Inflammatory macrophage treated with lipopolysaccharide for 4 hours (primary cell): ENCODE measurements at places on chromosomes 6 and 20.
A peak's percentile ranks its signal among the peaks of the same experiment; 100 is the strongest.

GRCh38 chr6:157464653-157465535 lies 83.9 kb downstream of the ZDHHC14 start:
- DNase-seq, result no peak

DNA sequence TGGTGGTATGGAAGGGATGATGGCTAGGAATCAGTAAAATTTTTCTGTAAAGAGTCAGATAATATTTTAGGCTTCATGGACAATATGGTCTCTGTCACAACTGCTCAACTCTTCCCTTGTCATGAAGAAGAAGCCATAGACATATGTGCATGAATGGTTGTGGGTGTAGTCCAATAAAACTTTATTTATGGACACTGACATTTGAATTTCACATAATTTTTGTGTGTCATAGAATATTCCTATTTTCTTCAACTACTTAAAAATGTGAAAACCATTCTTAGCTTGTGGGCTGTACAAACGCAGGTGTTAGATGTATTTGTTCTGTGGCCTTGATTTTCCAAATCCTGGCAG lies 59.9 kb downstream of the SYNDIG1 start:
- DNase-seq, result no peak

DNA sequence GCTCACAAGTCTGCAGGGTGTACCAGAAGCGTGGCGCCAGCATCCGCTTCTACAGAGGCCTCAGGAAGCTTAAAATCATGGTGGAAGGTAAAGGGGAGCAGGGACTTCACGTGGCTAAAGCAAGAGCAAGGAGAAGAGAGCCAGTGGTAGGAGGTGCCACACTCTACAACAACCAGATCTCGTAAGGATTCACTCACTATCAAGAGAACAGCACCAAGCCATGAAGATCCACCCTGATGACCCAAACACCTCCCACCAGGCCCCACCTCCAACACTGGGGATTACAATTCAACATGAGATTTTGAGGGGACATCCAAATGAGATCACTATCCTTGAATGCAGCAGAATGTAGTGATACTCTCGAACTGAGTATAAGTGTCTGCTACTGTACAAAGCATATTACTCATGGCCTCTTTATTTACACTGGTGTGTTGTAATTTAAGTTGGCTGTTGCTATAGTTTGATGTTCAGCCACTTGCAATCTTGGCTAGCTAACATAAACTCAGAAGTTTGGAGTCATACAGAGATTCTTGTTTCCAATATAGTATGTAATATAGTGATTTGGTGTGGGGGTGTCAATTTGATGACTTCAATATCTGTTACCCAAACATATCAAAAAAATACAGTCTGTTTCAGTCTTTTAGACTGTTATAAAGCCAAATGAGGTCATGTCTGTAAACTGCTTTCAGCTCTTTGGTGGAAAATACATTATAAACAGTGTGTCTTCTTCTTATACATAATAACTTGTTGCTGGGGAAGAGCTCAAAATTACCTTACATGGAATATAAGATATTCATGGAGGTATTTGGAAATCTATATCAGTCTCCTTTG lies 39.4 kb upstream of the MYLIP start:
- DNase-seq, result peak; percentile 25

DNA sequence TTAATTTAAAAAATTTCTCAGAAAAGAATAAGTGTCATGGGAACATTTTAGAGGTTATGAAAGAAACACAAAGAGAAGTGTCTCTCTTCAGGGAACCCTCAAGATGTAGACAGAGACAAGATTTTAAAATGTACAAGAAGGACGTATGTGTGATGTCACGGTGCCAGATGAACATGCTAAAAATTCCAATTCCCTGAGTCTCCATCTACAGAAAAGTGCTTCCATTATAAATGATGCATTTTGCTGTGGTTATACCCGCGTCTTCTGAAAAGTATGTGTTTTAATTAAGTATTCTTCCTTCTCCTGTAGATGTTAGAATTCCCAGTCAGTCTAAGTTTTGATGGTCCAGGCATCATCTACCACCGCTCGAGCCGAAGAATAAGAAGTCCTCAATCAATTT lies 489.1 kb downstream of the PREX1 start:
- DNase-seq, result no peak

DNA sequence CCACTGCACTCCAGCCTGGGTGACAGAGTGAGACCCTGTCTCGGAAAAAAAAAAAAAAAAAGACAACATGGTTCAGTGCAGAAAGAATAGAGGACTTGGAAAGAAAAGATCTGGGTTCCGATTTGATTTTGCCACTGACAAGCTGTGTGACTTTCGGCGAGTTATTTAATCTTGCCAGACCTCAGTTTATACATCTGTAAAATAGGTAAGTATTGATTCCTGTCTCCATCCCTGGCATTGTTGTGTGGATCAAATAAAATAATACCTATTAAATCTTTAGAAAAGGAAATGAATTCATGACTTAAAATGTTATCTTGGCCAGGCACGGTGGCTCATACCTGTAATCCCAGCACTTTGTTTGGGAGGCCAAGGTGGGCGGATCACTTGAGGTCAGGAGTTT lies 7.0 kb downstream of the ITCH start:
- no peak for DNase-seq

- DNase-seq, result no peak
Observed at GRCh38 chr6:56388415-56388755, 141.0 kb upstream of the COL21A1 start.

DNA sequence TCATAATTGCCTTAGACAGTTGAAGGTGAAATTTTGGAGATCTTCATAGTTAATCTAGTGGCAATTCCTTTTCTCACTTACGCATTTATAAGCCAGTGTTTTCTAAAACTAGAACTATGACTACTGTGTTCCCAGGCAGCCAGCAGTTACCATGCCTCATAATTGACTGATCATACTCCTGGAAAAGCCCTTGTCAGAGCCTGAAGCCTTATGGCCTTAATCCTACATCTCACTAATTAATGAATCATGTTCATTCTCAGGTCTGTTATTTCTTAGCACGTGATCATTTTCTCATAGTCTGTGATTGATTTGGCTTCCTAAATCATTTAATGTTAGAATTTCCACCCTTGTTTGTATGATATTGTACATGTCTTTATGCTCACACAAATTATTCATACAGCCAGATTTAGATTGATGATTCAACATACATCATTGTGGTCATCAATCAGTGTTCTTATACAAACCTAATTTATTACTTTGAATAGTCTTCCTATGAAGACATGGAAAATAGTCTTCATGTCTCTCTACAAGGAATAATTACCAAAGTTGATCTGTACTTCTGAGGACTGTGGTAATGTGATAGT lies 132.6 kb upstream of the ASCC3 start:
- no peak for DNase-seq

DNA sequence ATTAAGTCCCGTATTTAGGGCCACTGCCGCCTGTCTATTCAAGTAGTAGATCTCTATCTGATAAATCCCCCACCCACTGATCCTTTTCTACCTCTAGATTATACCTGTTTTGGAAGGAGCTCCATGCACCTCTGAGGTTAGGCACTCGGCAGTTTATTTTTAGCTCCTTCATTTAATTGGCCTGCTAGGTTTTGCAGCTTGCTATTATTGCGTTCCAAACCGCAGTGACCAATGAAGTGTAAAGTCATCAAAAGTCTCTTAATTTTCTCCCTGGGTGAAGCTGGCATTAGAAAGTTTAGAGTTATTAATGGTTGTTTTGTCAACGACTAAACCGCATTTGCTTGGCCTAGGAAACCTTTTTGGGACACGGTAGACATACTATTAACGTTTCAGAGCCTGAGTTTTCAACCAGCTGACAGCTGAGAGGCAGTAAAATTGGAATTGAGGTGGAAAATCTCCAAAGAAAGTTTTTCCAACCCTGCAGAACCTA lies 60.0 kb downstream of the RFPL4B start:
- DNase-seq, result no peak

- peak; percentile 52 for DNase-seq
Observed at GRCh38 chr6:148166339-148166968, 176.2 kb upstream of the SASH1 start.

DNA sequence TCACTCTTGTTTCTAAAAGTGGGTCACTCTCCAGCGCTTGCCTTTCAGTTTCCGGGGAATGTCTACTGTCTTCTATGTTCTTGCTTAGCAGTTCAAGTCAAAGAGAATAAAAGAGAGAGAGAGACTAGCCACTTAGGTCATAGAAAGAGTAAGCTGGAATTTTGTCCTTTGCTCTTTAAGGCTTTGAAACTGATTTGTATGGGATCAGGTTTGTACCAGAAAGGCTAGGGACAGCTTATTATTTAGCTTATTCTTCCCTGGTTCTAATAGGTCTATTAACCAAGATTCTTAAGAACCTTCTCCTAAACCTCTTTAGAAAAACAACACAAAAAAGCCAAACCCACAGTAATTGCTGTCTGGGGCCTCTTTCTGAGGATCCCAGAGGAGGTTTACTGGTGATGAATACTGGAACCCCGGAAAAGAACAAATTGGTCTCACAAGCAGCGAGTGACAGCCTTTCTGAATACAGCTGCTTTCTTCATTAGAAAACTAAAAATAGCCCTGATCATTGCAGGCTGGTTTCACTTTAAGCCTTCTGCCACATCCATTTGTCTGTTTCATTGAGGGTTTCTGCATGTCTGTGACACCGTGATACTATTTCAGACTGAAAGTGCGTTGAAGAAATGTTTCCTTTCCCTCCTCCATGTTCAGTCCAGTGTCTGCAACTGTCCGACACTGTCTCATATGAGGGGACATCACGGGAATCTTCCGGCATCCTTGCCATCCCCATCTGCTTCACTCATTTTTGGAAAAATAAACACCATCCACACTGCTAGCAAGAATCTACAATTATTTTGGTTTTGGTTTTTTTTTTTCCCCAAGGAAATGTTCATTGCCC lies 75.1 kb upstream of the ATXN1 start:
- peak; percentile 39 for DNase-seq

DNA sequence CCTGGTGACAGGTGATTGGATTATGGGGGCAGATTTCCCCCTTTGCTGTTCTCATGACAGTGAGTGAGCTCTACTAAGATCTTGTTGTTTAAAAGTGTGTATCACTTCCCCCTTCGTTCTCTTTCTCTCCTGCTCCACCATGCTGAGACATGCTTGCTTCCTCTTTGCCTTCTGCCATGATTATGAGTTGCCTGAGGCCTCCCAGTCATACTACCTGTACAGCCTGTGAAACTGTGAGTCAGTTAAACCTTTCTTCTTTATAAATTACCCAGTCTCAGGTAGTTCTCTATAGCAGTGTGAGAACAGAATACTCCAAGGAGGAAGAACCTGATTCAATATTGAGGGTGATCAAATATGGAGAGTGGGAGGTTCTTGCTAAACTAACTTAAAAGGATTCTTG lies 724.9 kb downstream of the DOK5 start:
- no peak for DNase-seq
